Right renal cortex interstitium (tissue), 3 donors: ENCODE measurements at places on chromosomes 13 and 19. TPM values are rescaled to one million over a fixed set of nuclear protein-coding genes. Genes with fewer than 3 reads are reported as not detected.

The NOP53 gene
- polyA plus RNA-seq: 327 TPM

The B3GNT8 gene
- polyA plus RNA-seq: 3.7 TPM

The NPHS1 gene
- 111 TPM for polyA plus RNA-seq

The CEP89 gene
- 31.9 TPM for polyA plus RNA-seq

The HCN2 gene
- 0.25 TPM for polyA plus RNA-seq
